ENCODE measurements at places on chromosomes 13 and 19. TPM values are rescaled to one million over a fixed set of nuclear protein-coding genes. Genes with fewer than 3 reads are reported as not detected.

Gene ARL11
- 0.69 TPM for total RNA-seq

Gene GNA15
- 2.5 TPM for total RNA-seq

Gene CEACAM7
- total RNA-seq, result not detected

Gene KMT2B
- 18.8 TPM for total RNA-seq

Gene ZNF415
- 22.6 TPM for total RNA-seq

Gene PLEKHJ1
- total RNA-seq, result 46.3 TPM
